ENCODE measurements at places on chromosomes 5 and 9.

GRCh38 chr9:1726993-1727759 lies 288.0 kb upstream of the SMARCA2 start:
- no peak for DNase-seq

DNA sequence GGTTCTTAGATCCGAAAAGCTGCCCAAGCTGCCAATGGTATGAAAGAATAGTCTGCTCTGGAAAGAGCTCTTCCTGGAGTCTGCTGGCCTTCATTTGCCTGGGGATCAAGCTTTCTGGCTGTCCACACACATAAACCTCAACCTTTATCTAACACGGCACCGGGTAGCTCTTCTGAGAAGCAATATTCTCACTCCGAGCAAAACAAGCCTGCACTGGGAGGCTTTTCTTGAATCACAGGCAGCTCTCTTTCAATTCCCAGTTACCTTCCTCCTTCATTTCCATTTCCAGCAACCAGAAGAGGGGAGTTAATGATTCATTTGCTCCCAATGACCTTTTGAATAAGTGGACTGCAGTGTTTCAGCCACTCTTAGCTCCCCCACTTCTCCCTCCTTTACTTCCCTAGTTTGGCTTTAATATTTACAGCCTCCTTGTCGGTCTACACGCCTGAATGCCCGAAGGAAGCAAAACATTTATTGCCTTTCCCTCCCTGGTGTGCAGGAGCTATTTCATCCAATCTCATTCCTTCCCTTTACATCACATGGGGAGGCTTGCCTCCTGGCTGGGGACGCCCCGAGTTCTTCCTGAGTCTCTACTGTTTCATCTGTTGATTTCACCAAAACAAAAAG lies 187.1 kb downstream of the ARHGEF28 start:
- DNase-seq, result no peak

DNA sequence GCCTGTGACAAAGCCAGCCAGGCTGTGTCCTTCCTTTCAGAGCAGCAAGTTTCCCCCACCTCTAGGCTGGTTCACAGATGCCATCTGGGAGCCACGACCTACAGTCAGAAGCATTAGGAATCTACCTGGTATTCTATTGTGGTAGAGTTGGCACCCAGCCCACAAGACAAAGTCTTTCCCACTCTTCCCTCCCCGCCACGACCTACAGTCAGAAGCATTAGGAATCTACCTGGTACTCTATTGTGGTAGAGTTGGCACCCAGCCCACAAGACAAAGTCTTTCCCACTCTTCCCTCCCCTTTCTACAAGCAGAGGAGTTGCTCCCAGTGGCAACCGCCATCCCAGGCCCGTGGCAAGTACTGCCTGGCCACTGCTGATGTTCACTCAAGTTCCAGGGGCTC lies 157.8 kb upstream of the TNC start:
- DNase-seq, result no peak

- no peak for DNase-seq
Observed at GRCh38 chr5:171307789-171308452, 1.1 kb upstream of the TLX3 start.

- DNase-seq, result peak; percentile 14
Observed at GRCh38 chr9:9942764-9943424, 669.9 kb downstream of the PTPRD start.

- no peak for DNase-seq
Observed at GRCh38 chr5:99928490-99928889, 606.7 kb upstream of the FAM174A start.

DNA sequence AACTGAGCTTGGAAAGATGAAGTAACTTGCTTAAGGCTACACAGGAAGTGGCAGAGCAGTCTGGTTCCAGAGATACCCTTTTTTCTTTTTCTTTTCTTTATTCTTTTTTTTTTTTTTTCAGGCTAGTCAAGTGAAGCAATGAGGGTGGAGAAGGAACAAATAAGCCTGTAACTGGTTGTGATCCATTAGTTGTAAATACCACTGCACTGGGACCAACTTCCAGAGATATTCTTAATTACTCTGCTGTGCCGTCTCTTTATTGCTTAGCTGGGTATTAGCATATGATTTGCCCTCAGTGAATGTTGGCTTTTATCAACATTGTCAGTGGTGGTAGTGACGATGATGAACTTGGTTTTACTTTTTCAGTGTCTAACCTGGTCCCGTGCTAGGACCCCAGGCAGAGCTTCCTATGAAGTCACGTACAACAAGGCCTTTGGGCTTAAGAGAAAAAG lies 26.7 kb downstream of the LNPEP start:
- DNase-seq, result no peak

DNA sequence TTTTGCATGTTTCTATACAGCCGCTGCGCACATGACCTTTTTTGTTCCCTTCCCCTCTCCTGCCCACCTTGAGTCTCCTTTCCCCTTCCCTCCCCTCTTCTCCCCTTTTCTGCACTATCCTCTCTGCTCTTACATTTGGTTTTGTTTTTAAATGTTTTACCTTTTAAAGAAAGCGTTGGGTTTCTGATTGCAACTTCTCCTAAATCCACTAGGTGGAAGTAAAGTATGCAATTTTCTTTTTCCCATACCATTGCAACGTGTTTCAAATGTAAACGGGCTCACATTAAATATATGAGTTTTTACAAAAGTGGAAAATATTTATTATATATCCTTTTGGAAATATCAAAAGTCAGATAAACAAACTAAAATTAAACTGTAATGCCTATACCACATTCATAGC lies 500.9 kb downstream of the DIRAS2 start:
- DNase-seq, result no peak

DNA sequence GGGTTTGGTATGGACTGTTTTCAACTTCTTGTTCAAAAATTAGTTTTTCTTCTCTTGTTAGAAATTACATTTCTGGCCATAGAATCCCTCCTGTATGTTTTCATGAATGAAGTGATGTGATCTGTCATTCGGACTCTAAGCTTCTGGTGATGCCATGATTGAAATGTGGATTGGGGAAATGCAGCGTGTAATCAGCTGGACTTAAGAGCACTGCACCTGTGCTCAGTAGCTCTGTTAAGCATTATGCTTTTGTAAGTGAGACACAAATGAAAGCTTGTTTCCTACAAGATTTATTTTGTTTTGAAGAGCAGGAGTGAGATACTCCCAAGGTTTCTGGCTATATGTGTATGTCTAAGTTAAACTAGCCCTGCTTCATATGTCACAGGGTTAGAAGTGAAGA lies 24.0 kb upstream of the FAM120AOS start:
- no peak for DNase-seq

- no peak for DNase-seq
Observed at GRCh38 chr9:134283111-134283515, 43.1 kb upstream of the RXRA start.

DNA sequence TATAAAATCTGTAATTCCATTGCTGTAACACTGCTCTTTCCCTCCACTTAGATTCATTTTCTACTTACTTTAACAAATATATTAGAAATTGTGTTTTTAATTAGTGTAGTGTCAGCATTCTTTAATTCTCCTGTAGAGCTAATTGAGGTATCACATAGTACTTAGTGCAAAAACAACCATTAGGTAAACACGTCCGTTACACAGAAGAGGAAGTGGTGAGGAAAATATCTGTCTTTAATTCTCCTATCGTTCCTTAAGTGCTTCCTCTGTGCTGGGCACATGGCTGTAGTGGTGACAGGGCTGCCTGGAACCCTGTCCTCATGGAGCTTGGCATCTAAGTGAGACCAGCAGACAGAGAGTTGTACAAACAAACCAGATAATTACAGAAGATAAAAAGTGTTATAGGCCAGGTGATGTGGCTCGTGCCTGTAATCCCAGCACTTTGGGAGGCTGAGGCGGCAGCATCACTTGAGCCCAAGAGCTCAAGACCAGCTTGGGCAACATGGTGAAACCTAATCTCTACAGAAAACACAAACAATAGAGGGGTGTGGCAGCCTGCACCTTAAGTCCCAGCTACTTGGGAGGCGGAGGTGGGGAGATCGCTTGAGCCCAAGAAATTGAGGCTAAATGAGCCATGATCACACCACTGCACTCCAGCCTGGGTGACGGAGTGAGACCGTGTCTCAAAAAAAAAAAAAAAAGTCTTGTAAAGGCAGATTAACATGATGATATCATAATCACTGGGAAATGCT lies 36.4 kb downstream of the PARP8 start:
- DNase-seq, result no peak

DNA sequence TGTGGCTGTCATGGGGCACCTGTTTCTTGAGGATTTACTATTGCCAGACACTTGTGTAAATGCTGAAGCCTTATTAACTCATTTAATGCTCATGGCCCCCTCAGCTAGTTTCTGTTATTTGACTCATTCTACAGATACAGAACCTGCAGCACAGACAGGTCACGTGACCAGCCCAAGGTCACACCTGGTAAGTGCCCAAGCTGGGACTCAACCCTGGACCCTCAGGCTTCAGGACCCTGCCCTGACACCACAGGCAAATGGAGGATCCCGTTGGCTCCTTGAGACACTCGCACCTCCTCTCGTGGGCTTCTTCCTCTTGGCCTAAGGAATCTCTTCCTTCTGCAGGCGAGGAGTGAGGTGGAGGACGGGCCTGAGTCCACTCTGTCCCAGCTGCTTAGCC lies 10.6 kb upstream of the NEURL1B start:
- DNase-seq, result no peak

DNA sequence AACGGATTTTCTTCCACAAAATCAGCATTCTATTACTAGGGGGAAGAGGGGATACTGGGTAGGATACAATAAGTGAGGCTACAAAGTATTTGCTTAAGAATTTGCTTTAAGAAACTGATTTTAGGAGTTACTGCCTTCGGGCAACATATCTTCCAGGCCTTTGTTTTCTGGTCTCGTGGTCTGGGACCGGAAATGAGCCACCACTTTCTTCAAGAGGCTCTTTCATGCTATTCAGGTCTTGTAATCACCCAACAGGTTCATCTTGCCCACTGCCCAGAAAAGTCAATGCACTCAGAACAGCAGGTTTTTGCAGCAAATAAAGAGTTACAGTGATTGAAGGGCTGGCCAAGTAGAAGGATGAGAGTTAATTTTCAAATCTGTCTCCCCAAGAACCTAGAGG lies 6.6 kb upstream of the AOPEP start:
- no peak for DNase-seq

DNA sequence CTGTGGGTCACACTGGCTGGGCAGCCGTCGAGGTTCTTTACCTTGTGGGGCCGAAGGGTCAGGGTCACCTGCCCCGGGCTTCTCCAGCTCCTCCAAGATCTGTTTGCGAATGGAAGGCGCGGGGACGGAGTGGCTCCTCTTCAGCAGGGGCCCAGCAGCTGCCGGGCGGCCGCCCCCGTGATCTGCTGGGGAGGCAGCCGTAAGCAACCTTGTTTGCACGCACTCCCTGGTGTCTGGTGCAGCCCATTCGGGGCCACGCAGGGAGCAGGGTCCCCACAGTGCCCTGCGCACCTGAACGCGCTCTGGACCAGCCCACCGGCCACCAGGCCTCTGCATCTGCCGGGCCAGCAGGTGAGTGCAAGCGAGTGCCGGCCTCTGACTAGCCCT lies 34.9 kb downstream of the PNPLA7 start:
- DNase-seq, result no peak

- no peak for DNase-seq
Observed at GRCh38 chr9:27835286-27835685, 262.0 kb upstream of the C9orf72 start.

DNA sequence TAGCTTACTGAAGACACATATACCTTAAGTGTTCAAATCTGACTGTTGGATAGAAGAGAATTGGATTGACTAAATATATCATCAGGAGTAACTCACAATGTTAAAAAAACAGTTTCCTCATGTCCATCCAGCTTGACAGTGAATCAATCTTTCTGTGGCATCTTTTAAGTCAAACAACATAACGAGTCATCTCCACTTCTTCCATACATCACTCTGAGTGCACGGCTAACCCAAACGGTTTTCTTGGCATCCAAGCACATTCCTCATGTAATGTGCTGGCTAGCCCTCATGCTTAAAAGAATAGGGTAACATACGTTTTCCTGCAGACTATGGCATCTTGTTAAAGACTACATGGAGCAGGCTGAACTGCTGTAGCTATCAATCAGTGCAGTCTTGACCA lies 291.5 kb upstream of the TRPC7 start:
- no peak for DNase-seq

DNA sequence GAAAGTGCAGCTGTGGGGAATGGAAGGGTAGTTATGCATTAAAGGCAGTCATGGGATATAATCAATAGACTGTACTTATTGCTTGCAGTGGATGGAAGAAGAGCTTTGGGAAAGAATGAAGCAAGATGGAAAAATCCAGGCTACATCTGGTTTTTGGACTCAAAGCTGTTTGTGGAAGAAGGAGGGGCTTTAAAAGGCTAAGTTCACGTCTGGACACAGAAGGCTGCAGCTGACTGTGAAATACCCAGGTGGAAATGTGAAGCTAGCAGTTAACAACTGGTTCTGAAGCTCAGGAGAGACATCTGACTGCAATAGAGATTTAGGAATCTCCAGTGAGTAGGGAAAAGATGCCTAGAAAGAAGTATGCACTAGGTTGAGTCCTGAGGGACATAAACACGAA lies 43.2 kb upstream of the TIMD4 start:
- DNase-seq, result no peak

DNA sequence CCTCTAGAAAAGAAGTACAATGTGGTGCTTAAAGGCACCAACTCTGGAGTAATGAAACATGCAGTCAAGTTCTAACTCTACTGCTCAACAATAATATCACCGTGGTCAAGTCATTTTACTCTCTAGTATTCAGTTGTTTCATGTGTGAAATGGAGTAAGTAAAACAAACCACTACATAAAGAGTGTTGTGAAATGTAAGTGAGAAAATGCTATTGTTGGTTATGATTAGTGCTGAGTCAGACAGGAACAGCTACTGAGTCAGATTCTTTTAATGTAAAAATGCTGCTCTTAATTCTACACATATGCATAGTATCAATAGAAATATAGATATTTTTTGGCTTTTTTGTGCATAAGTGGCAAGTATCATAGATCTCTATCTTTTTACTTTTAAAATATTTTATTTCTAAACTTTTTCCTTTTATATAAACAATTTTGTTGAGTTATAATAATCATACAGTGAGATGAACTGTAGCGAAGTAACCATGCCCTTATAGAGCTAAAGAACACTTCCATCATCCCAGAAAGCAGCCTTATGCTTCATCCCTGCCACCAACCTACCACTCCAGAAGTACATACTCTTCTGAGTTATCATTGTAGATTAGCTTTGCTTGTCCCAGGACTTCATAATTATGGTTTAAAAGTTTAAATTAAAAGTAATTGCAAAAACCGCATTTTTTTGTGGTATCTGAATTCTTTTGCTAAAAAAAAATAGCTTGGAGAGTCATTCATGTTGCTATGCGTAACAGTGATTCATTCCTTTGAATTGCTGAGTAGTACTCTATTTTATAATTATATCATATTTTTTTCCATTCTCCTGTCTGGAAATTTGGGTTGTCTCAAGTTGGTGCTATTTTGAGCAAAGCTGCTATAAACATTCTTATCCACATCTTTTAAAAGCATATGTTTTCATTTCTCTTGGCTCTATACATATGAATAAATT lies 548.2 kb upstream of the CLINT1 start:
- no peak for DNase-seq

- no peak for DNase-seq
Observed at GRCh38 chr5:45093377-45093776, 284.6 kb downstream of the MRPS30 start.

GRCh38 chr9:92298036-92298435 lies 4.5 kb upstream of the IARS1 start:
- no peak for DNase-seq

- DNase-seq, result no peak
Observed at GRCh38 chr9:3608011-3608410, 82.2 kb upstream of the RFX3 start.

GRCh38 chr9:101711330-101711941 lies 27.0 kb downstream of the GRIN3A start:
- DNase-seq, result no peak

GRCh38 chr5:26535215-26535614 lies 503.2 kb downstream of the CDH9 start:
- DNase-seq, result no peak
